ENCODE measurements at places on chromosomes 7 and 10. TPM values are rescaled to one million over a fixed set of nuclear protein-coding genes. Genes with fewer than 3 reads are reported as not detected.

Gene GNAT3
- not detected for total RNA-seq

DNA sequence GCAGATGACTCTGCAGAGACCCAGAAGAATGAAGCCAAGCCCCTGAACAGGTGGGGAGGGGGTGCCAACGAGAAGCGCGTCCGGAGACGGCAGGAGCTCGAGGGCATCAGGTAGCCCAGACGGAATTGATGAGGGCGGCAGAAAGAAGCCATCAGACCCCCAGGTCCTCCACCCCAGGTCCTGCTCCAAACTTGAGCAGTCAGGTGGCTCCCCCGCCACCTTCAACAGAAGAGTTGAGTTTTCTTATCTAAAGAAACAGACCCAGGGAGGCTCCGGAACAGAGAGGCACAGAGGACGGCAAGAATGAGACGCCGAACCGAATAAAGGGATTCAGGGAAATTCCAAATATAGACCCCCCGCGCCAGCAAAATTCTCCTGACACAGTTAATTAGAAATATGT lies 22.2 kb downstream of the RGS10 start:
- no peak for DNase-seq

DNA sequence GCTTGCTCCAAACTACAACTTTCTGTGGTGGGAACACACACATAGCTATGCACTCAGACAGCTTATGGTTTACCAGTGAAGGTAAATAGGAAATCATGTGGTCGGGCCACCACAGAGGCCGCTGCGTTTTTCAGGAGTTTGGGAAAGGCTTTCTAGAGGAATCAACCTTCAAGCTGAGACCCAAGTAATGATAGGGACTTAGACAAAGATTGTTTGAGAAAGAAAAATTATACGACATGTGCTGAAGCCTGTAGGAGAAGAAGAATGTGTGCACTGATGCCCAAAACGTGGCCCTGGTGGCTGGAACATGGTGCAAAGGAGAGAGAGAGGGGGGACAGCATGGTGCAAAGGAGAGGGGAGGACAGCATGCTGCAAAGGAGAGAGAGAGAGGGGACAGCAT lies 61.2 kb upstream of the VIPR2 start:
- DNase-seq = no peak

- no peak for DNase-seq
These were observed 243.9 kb downstream of the USP6NL start for GRCh38 chr10:11367505-11367904.

GRCh38 chr10:29604291-29604825 lies 30.4 kb downstream of the SVIL start:
- no peak for DNase-seq

Gene ETV1
- total RNA-seq = 29.8 TPM

DNA sequence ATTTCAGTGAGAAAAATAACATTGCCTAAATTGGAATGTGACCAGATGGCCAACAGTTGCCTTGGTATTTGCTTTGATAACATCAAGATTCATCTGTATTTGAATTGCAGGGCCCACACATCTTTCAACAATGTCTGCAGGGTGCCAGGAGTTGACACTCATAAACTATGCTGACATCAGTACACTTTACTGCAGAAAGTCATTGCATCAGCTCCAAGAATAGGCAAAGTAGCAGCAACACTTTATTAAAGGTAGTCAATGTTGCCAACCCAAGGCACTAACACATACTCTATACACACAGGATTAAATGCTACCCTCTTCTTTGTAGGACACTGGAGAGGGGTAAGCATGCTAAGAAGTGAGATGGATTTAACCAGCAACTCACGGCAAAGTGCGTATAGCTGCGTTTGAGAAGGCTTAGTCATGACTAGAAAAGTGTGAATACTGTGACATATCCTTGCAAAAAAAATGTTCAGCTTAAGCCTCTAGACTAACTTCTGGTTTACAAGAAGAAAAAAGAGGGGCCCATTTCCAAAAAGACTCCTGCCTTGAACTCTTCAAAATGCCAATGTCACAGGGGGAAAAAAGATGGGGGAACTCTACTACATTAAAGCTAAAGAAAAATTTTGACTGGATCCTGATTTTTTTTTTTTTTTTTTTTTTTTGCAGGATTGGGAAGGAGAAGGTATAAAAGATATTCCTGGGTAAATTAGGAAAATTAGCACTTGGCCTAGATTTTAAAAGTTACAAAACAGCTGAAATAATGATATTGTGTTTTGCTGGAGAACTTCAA lies 2.2 kb downstream of the BBIP1 start:
- DNase-seq = no peak

- no peak for DNase-seq
These were observed 112.0 kb upstream of the PRSS1 start for GRCh38 chr7:142637240-142637639.

- no peak for DNase-seq
These were observed 26.4 kb downstream of the MACC1 start for GRCh38 chr7:20190560-20191390.

GRCh38 chr10:78779339-78779955 lies 289.3 kb upstream of the ZMIZ1 start:
- no peak for DNase-seq

DNA sequence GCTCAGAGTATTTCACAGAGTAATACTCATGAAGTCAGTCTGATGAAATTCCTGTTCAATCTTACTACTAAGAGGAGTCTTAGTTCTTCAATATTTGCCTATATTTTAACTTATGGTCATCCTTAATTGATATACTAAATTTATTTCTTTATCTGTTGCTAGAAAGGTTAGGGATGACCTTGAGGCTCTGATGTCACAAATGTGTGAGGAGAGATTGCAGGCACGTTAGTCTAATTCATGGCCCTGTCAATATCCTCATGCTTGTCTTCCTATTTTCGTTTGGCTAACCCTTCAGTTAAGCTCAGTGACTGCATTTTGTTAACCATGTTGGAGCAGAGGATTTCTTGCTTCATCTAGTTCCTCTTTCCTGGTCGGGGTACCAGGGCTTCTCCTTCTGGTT lies 704.7 kb upstream of the COBL start:
- DNase-seq = no peak

Gene CYP2C9
- total RNA-seq = not detected

DNA sequence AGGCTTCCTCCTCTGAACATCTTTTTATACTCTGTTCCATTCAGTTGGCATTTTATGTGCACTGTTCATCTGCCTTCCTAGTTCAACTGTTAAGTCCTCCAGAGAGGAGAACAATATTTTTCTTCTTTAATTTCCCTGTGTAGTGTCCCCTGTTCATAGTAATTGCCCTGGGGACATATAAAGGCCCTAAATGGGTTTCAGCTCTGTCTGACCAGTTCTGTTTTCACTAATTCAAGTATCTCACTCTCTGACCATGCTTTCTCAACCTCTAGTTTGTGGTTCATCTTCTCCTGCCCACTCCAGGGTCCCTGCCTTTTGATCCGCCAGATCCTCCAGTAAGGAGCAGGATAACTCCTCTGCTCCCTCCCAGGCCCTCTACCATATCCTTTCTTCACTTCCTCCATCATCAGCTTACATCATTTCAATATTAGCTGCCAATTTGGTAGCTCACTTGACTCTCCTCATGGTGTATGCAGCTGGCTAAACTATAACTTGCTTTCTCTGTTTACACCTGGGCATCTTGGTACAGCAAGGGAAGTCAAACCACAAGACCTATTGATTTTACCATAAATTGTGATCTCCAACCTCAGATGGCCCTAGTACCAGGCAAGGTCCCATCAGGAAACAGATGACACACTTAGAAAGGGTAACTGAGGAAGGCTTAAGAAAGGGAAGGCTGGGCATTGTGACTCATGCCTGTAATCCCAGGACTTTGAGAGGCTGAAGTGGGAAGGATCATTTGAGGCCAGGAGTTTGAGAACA lies 17.7 kb upstream of the C10orf67 start:
- no peak for DNase-seq

Gene LSM5
- 41.8 TPM for total RNA-seq

Gene NUTM2E
- total RNA-seq = 0.10 TPM

Gene ACBD7
- total RNA-seq = not detected
